ENCODE measurements at places on chromosomes 1 and 21. TPM values are rescaled to one million over a fixed set of nuclear protein-coding genes. Genes with fewer than 3 reads are reported as not detected.

Gene RNU1-4
- polyA plus RNA-seq = not detected

Gene SELP
- polyA plus RNA-seq = not detected

Gene CLCA1
- 0.05 TPM for polyA plus RNA-seq

Gene KRTAP11-1
- polyA plus RNA-seq = not detected

Gene CFHR5
- not detected for polyA plus RNA-seq

Gene PSRC1
- polyA plus RNA-seq = 10.2 TPM

Gene FALEC
- polyA plus RNA-seq = 0.13 TPM

Gene FHL3
- 5.1 TPM for polyA plus RNA-seq

Gene MEX3A
- polyA plus RNA-seq = 1.5 TPM

Gene PIGR
- polyA plus RNA-seq = 0.01 TPM

Gene CCDC185
- not detected for polyA plus RNA-seq

Gene SIPA1L2
- polyA plus RNA-seq = 3.1 TPM

Gene FCRL2
- not detected for polyA plus RNA-seq

Gene NTMT2
- polyA plus RNA-seq = not detected

Gene SWT1
- 2.3 TPM for polyA plus RNA-seq

Gene AMY1B
- not detected for polyA plus RNA-seq

Gene COL11A1
- 0.37 TPM for polyA plus RNA-seq

Gene BCAR3
- polyA plus RNA-seq = 95.4 TPM

Gene OR2L8
- not detected for polyA plus RNA-seq

Gene SLC35A3
- polyA plus RNA-seq = 17.9 TPM

Gene OR2T33
- not detected for polyA plus RNA-seq

Gene GJC2
- 0.63 TPM for polyA plus RNA-seq

Gene OR2M3
- not detected for polyA plus RNA-seq

Gene ICOSLG
- polyA plus RNA-seq = 2.2 TPM

Gene SPRR2F
- not detected for polyA plus RNA-seq

Gene ABCD3
- 34.9 TPM for polyA plus RNA-seq

Gene DNAI4
- polyA plus RNA-seq = 3.7 TPM

Gene CFAP74
- not detected for polyA plus RNA-seq

Gene HRNR
- polyA plus RNA-seq = 0.09 TPM

Gene LINGO4
- not detected for polyA plus RNA-seq

Gene LAD1
- 82.4 TPM for polyA plus RNA-seq

Gene IL23R
- polyA plus RNA-seq = not detected

Gene PRAMEF12
- polyA plus RNA-seq = not detected

Gene KIF17
- polyA plus RNA-seq = 0.90 TPM

Gene OLFML3
- 4.4 TPM for polyA plus RNA-seq

Gene TNFRSF18
- polyA plus RNA-seq = 0.63 TPM

Gene LCE2C
- 0.41 TPM for polyA plus RNA-seq

Gene PIGP
- polyA plus RNA-seq = 22.4 TPM

Gene NBPF20
- 3.8 TPM for polyA plus RNA-seq

Gene MYOG
- not detected for polyA plus RNA-seq

Gene LMOD1
- not detected for polyA plus RNA-seq

Gene CHAF1B
- polyA plus RNA-seq = 6.8 TPM

Gene RASSF5
- polyA plus RNA-seq = 2.4 TPM

Gene ORC1
- polyA plus RNA-seq = 1.1 TPM

Gene ADAM15
- 280 TPM for polyA plus RNA-seq

Gene XCL2
- not detected for polyA plus RNA-seq

Gene CDC20
- 13.6 TPM for polyA plus RNA-seq

Gene CRYAA
- polyA plus RNA-seq = not detected

Gene ACOT11
- polyA plus RNA-seq = 3.9 TPM
